ENCODE measurements at places on chromosomes 3 and 15. TPM values are rescaled to one million over a fixed set of nuclear protein-coding genes. Genes with fewer than 3 reads are reported as not detected.

Gene ATP2B2
- not detected for total RNA-seq

Gene C2CD4B
- not detected for total RNA-seq

Gene PATL2
- total RNA-seq, result 2.0 TPM

Gene GRM7
- total RNA-seq, result not detected

Gene MST1R
- 98.3 TPM for total RNA-seq

- no peak for DNase-seq
These were observed 14.9 kb downstream of the CCDC13 start for GRCh38 chr3:42758126-42758525.

DNA sequence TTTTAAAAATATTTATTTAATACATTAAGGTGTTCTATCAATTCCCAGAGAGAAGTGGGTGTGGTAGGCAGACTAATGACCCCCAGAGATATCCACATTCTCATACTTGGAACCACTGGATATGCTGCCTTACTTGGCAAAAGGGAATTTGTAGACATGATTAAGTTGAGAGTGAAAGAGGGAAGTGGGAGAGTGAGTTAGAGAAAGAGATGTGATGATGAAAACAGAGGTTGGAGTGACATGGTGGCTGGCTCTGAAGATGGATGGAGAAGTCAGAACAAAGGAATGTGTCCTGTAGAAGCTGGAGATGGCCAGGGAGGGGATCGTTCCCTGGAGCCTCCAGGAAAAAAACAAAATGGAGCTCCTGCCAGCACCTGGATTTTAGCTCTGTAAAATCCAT lies 32.0 kb downstream of the TNFAIP8L3 start:
- DNase-seq, result no peak

DNA sequence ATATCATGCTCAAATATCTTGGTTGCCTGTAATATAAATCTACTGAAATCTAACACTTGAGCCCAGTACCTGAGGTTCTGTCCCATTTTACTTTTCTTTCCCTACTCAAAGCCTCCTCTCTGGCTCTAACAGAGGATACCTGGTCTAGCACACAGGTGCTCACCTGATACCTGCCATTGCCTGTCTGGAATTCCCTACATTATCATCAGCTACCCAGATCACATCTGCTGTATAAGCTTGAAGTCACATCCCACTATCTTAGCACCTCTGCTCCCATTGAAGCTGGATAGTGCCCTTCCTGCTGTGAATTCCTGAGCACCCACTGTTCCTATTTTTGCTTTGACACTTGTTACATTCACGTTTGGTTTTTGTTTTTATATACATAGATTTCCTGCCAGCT lies 30.5 kb downstream of the GYG1 start:
- no peak for DNase-seq

DNA sequence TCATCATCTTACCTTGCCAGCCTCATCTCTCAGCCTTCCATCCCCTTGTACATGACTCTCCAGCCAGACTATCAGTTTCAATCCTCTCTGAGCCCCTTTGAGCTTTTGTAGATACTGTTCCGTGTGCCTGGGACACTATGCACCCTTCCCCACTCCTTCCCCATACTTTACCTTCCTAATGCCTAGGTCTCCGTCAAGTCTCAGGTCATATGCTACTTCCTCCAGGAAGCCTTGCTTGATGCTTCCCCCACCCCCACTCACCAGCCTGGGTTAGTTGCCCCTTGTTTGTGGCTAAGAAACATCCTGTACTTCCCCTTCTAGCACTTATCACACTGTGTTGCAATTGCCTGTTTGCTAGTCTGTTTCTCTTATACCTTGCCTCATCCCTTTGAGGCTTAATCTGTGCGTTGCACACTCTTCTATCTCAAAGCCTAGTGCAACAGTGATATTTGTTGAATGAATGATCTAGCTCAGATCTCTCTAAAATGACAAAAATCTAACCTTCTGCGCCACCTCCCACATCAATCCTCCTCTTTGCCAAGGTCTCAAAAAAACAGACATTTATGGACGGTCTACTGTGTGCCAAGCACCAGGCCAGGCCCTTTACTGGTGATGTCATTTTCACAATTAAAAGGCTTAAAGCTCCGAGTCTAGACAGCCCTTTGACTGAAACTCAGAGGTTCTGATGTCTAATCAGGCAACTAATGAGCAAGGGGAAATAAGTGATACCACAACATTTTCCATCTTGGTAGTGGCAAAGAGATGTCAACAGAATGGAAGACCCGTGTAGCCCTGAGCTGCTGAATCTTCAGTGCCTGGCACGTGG lies 6.5 kb upstream of the USP3 start:
- no peak for DNase-seq

DNA sequence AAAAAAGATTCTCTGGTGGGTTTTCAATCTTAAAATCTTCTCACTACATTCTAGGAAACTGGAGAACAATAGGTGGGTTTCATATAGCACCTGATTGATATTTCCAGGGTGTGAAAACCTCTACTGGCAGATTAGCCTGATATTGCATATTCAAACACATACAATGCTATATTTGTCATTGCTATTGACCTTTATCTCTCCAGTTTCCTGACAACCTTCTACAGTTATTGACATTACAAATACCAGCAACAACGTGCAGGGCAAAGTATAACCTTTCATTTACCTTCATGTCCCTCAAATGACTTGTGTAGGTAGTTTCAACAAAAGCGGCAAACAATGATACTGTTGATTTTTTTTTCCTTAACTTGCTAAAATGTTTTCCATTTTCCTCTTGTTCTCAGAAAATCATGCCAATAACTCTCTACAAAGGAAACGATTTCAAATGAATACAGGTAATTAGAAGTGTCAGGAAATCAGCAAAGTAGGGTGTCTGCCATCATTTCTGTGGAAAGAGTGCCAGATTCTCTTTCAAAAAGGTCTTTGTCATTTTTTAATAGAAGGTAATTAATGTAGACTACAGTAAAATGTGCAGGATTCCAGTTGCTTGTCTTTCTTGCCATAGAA lies 72.6 kb upstream of the CDIN1 start:
- DNase-seq, result no peak

DNA sequence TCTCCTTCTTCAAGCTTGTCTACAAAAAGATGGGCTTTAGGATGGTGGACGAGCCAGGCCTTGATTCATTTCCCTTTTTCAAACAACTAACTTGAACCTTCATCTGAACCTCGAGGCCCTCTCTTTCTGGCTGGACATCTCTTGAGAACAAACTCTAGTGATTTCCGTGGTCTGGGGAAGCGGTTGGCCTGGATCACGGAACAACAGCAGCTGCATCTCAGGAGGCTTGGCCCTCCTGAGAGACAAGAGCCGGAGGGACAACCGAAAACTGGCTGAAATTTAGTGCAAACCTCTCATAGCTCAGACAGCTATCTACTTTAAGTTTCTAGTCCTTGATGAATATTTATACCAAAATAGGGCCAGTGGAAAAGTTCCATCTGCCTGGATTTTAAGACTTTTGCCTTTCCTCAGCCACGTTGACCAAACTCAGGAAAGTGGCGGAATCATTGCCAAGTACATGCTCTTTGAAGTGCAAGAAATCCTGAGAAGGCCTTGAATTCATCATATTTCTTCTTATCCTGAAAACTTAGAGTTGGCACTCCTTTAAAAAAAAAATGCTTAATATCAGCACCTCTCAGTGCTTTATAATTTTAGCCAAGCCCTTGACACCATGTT lies 14.5 kb downstream of the LMCD1 start:
- DNase-seq, result no peak

DNA sequence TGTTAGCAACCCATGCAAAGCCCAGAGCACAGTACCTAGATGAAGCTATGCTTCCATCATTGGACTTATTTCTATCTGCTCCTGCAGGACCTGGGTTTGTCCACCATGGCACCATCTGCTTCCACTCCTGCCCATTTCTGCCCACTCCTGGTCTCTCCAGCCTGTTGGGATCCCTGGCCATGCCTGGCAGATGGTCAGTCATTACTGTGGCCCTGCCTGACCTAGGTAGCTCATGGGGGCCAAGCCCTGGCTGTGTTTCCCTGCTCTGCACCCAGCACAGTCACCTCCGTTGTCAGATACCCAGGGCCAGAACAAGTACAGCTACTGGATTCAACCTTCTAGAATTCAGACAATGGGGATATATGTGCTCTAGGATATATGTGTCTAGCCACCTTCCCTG lies 185.8 kb upstream of the TLE3 start:
- DNase-seq, result no peak

- DNase-seq, result no peak
These were observed 451.3 kb downstream of the NTRK3 start for GRCh38 chr15:87805117-87805820.

- no peak for DNase-seq
These were observed 47.7 kb upstream of the ANKRD28 start for GRCh38 chr3:15845475-15845874.

All from PC-9 (cell line).